Activated T-cell treated with anti-CD3 and anti-CD28 coated beads, Interleukin-2, amount 50 U/mL, for 24 hours (primary cell): ENCODE measurements at places on chromosomes 1 and 21.

DNA sequence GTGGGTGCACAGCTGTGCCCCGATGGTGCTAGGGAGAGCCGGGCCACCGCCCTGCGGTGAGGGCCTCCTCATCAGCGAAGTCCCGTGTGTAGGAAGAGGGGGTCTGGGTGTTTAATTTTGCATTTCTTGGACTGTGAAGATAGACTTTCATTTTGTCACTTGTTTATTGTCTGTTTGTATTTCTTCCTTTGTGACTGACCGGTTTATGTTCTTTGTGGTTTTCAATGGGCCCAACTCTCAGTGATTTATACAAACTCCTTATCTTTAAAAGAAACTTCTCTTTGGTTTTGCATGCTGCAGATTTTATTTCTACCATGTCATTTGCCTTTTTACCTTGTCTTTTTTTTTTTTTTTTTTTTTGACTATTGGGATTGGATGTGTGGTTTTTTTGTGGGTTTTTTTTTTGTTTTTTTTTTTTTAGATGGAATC lies 65.1 kb downstream of the COL18A1 start:
- no peak for DNase-seq

DNA sequence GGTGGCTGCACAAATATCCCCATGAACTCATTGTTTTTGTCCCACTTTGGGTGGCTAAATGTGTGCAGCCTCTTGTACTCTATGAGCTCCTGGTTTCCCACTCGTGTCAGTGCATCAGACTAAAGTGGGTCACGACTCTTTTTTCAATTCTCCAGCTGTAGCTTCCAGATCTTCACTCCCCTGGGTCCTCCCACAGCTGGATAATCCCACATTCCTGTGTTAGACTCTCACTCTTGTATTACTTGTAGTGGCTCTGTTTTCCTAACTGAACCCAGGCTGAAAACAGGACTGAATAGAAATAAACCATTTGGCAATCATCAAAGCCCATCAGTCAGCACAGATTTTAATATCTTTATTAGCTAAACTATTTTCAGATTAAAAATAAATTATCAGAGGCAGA lies 60.4 kb downstream of the UBE2U start:
- DNase-seq, result no peak

DNA sequence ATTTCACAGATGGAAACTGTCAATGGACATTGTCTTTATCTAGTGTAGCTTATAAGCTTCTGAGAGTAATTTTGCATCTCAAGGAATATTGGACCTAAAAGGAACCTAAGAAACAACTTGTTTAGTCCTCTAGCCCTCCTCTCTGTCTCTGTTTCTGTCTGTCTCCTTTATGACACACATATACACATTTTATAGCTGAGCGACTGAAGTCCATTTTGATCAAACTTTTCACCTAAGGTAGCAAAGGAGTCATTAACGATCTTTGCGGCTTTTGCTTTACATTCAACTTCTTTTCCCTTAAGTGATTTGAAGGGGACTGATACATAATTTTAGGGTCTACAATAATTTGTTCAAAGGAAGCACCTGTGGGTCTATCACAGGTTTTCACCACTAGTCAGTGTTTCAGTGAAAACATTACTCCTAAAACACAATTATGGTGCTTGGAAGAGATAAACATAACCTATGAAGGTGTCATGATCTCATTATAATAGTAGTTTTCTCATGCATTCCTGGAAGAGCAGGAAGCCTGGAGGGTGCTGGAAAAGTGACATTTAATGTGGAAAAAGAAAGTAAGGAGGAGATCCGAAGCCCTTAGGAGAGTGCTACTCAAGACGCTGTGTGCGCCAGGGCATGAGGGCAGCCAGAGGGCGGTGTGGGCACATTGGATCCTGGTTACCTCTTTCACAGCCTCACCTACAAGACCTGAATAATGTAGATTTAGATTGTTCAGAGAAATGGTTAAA lies 248.6 kb downstream of the DNM3 start:
- DNase-seq, result peak; percentile 63

DNA sequence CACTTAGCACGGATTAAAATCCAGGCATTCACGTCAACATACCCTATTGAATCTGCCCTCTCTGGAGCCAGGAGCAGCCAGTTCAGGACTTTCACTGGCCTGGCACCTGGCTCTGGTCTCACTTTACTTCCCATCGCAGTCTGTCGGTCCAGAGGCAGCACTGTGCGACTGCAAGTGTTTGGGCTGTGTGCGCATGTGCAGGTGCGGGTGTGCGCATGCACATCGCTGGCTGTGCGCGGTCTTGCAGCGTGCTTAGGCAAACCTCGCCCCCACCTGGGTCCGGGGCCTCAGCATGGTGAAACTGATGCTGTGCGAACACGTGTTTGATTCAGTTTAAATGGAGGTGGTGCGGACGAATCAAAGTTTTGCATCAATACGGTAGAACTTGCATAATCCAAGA lies 38.0 kb downstream of the ATF3 start:
- DNase-seq, result no peak

- no peak for DNase-seq
Observed at GRCh38 chr1:22288593-22289241, 145.8 kb upstream of the WNT4 start.

- no peak for DNase-seq
Observed at GRCh38 chr1:9321986-9322660, 29.4 kb downstream of the SPSB1 start.

GRCh38 chr1:227169343-227169742 lies 148.9 kb downstream of the CDC42BPA start:
- DNase-seq, result no peak

GRCh38 chr1:23930861-23931490 lies 17.8 kb upstream of the CNR2 start:
- no peak for DNase-seq

DNA sequence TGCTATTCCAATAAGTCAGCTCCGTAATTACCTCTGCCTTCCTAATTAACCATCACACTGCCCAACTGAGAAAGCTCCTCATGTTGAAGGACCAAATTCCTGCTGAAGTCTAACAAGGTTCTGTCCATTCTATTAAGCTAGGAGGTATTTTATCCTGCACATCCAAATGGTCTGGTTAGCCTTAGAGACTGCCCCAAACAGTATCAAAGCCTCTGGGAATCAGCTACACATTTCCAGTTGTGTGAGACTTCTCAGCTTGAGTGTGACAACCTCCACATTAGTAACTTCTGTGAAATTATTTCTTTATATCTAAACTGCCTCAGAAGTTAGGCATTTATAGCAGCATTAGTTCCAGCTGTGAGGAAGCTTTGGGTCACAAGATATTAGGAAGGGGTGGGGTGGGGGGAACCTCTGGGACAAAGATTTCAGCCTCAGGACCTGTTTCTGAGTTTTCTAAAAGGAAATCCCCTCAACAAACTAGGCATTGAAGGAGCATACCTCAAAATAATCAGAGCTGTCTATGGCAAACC lies 150.5 kb upstream of the DUSP10 start:
- DNase-seq, result no peak

DNA sequence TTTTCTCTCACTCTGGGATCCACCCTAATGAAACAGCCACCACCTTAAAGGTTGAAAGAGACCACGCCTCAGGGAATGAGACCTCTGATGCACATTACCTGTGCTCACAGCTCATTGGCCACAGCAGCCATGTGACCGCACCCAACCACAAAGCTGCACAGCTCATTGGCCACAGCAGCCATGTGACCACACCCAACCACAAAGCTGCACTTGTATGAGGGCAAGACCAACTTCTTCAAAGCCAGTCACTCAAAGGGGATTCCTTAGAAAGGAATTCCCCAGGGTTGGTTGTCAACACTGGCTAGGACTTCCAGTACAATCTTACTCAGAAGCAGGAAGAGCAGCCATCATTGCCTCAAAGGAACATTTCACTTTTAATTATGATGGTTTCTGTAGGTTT lies 43.6 kb upstream of the PDE9A start:
- peak; percentile 47 for DNase-seq

- no peak for DNase-seq
Observed at GRCh38 chr21:35075546-35075945, 26.4 kb upstream of the RUNX1 start.

GRCh38 chr1:71413441-71414175 lies 332.8 kb upstream of the ZRANB2 start:
- no peak for DNase-seq

DNA sequence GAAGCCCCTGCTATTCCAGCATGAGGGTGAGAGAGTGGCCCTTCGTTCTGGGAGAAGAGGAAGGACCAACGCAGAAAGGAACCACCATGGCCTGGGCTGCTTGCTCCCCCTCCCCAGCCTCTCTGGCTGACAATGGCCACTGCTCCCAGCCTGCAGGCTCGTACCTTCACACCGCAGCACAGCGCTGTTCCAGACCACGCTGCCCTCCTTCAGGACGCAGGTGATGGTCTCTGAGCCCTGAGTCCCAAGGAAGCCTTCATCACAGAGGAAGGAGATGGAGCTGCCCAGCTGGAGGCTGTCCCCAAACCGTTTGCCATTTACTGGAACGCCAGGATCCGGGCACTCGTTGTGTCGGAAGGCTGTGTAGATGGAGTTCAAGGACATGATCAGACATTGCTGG lies 124.9 kb upstream of the HMGB4 start:
- DNase-seq, result no peak

GRCh38 chr1:192713921-192714320 lies 78.0 kb downstream of the RGS13 start:
- no peak for DNase-seq

- no peak for DNase-seq
Observed at GRCh38 chr1:230385158-230385450, 41.0 kb downstream of the PGBD5 start.

- DNase-seq, result no peak
Observed at GRCh38 chr1:118914379-118915161, 73.6 kb downstream of the TBX15 start.

DNA sequence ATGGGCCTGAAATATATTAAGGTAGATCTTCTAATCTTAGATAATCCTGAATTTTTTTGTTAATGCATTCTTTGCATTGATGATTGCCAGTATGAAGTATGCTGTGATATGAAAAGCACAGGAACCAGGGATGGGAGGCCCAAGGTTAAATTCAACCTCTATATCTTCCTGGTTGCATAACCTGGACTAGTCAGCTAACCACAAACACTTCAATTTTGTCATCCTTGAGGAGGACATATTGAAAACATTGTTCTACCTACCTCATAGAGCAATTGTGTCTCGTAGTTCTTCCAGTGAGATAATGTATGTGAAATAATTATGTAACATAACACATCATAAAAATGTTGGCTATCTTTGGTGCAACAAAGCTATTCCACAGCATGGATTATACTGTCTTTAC lies 25.6 kb downstream of the PDC start:
- no peak for DNase-seq

GRCh38 chr1:53475664-53476063 lies 16.5 kb downstream of the DMRTB1 start:
- DNase-seq, result no peak

DNA sequence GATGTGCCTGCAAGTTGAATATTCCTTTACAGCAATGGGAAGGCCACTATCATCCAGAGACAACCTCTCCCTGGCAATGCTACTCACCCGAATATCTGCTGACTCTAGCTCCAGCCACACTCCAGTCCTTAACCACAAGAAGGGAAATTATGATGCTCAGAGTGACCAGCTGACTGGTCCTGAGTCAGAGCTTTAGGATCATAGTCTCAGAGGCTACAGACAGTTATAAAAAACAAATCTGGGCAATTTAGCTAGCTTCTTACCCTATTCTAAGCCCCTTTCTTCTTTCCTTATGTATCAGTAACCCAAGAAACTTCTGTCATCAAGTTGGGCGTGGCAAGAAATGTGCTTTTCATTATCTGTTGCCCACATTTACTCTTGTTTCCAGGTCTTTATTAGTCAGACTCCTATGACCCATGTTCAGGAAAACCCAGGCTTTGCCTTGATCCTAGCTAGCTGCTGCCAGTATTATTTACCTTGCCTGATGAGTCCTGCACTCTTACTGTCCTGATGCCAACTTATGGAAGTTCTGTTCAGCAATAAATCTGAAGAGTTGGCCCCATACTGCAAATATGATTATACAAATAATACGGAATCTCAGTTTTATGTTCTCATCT lies 207.0 kb downstream of the TTLL7 start:
- no peak for DNase-seq

DNA sequence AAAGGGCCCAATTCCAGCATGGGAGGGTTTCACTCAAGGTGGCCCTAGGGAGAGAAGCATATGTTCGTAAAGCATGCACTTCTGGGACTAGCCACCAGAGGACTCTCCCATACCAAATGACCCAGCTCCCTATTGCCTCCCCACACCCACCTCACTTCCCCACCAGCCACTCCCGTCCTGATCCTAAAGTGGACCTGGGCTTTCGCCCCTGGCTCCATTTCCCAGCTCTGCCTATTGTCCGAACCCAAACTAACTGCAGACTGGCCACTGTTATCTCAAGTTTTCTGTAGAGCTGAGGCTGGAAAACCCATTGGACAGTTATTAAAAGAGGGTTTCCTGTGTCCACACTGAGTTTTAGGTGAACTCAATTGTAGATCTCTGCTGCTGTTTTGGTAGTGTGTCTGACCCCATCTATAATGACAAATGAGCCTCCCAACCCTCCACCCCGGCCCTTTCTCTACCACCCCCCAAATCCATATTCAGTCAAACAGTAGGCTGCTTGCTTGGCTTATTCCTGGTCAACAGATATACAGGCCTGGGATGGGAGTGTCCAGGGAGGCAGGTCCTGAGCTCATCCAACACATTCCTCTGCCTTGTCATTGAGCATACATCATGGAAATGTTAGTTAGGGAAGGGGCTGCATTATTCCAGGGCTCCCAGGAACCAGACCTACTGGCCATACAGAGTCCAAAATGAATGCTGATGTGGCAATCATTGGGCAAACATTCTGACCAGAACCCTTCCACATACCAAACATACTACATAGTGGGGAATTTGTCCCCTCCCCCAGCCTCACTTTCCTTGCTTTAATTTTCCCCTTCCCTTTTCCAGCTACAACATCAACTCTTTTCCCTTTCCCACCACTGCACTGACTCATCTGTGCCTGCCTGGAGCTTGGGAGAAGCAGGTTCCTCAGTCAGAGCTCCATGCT lies 59.2 kb downstream of the ABCA4 start:
- peak; percentile 43 for DNase-seq

DNA sequence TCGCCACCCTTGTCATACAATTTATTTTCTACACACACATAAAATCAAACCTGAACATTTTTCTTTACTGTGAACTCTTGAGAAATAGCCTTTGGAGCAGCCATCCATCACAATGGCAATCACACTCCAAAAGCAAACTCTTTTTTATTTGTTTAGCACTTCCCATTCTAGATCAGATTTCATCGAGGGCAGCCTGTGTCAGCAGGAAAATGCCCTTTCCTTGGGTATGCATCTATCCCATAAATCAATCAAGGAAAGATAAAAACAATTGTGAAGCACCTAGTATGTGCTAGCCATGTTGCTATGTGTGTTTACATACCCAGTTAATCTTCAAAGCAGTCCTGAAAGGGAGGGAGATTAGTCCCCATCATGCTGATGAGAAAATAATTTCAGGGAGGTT lies 484.1 kb upstream of the USP24 start:
- no peak for DNase-seq

DNA sequence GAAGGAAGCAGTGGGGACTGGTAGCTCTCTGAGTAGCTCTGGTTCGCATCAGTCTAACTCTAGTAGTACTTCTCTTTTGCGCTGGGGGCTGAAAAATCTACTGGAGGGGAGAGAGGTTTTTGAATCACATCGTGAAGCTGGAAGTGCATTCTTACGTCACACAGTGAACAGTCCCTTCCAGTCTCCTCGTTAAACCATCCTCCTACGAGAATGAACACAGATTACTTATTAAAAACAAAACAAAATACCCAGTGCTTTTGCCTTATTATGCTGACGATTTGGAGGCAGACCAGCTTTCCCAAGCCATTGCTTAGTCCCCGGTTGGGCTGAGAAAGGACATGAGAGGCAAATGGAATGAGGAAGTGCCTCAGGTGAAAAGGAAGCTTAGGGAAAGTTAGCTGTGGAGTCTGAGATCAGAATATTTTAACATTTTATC lies 16.1 kb downstream of the HUNK start:
- DNase-seq, result no peak

- no peak for DNase-seq
Observed at GRCh38 chr21:38774152-38774551, 31.6 kb upstream of the ETS2 start.
